ENCODE measurements at places on chromosomes 13 and 19. TPM values are rescaled to one million over a fixed set of nuclear protein-coding genes. Genes with fewer than 3 reads are reported as not detected.

The CABP5 gene
- total RNA-seq: not detected

The ACER1 gene
- total RNA-seq: not detected

The NTF4 gene
- total RNA-seq: not detected

The TMEM38A gene
- 3.3 TPM for total RNA-seq

The HSD17B14 gene
- total RNA-seq: 4.9 TPM

The ADM5 gene
- 0.47 TPM for total RNA-seq

The HS6ST3 gene
- 0.90 TPM for total RNA-seq

The CLDND2 gene
- total RNA-seq: 0.18 TPM

The F10 gene
- 1.6 TPM for total RNA-seq

The CBARP gene
- 1.3 TPM for total RNA-seq

The CD37 gene
- not detected for total RNA-seq

All from endothelial cell of coronary artery (primary cell).